Brain (organoid and tissue), 16 donors: ENCODE measurements at places on chromosomes 11 and 22. TPM values are rescaled to one million over a fixed set of nuclear protein-coding genes. Genes with fewer than 3 reads are reported as not detected.

Gene OR8A1
- polyA plus RNA-seq: not detected

Gene UPK3A
- 13.6 TPM for polyA plus RNA-seq

Gene DCHS1
- polyA plus RNA-seq: 23.4 TPM

Gene CLCF1
- 0.46 TPM for polyA plus RNA-seq

Gene IGSF22
- not detected for polyA plus RNA-seq

Gene JAML
- 0.49 TPM for polyA plus RNA-seq

Gene CABP4
- 4.8 TPM for polyA plus RNA-seq

Gene CSTF3
- 25.4 TPM for polyA plus RNA-seq

Gene OR8D4
- not detected for polyA plus RNA-seq

Gene MS4A4A
- 3.5 TPM for polyA plus RNA-seq
